ENCODE measurements at places on chromosomes 6 and 20.
A peak's percentile ranks its signal among the peaks of the same experiment; 100 is the strongest.

GRCh38 chr20:3751675-3752385, 15.7 kb downstream of the ADISSP start:
- DNase-seq, result peak; percentile 61

GRCh38 chr6:3776881-3777507, 25.5 kb upstream of the PXDC1 start:
- no peak for DNase-seq

- no peak for DNase-seq
Measured at GRCh38 chr6:35084511-35085203, 56.5 kb downstream of the TCP11 start.

- DNase-seq, result no peak
Measured at GRCh38 chr6:168448243-168448855, 7.4 kb downstream of the SMOC2 start.

DNA sequence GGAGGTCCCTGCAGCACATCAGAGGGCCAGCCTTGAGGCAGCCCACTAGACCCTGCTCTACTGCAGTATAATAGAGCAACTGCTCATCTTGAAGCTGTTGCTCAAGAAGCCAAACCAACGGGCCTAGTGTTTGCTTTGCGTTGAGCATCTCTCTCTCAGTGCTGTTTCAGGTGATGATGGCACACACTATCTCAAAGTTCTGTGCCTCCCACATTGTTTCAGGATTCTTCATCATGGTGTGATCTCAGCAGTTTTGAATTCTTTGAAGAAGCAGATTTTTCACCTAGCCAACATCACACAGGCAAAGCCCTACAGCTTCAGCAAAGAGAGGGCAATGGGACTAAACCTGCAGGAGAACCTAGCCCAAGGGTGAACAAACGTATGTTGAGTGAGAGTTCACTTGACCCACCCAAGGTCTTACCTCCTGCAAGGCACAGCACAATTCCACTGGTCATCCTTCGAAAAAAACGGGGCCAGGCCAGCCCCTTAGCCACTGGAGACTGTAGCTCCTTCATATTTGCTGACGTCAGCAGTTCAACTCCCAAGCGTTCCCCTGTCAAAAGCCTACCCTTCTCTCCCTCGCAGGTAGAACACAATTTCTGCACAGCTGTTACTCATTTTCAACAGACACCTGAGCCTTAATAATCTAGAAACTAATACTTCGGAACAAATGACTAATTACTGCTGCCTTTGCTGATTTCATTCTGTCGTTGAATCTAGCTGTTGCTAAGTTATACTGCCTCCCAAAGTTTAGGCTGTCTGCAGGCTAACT, 15.8 kb downstream of the MYB start:
- DNase-seq, result no peak

- DNase-seq, result no peak
Measured at GRCh38 chr20:9161311-9161710, 92.4 kb downstream of the PLCB4 start.

GRCh38 chr6:92753956-92754355, 665.4 kb downstream of the EPHA7 start:
- no peak for DNase-seq

- DNase-seq, result no peak
Measured at GRCh38 chr6:143673669-143674068, 4.1 kb upstream of the PHACTR2 start.

GRCh38 chr6:114131945-114132344, 161.0 kb upstream of the HDAC2 start:
- DNase-seq, result no peak

DNA sequence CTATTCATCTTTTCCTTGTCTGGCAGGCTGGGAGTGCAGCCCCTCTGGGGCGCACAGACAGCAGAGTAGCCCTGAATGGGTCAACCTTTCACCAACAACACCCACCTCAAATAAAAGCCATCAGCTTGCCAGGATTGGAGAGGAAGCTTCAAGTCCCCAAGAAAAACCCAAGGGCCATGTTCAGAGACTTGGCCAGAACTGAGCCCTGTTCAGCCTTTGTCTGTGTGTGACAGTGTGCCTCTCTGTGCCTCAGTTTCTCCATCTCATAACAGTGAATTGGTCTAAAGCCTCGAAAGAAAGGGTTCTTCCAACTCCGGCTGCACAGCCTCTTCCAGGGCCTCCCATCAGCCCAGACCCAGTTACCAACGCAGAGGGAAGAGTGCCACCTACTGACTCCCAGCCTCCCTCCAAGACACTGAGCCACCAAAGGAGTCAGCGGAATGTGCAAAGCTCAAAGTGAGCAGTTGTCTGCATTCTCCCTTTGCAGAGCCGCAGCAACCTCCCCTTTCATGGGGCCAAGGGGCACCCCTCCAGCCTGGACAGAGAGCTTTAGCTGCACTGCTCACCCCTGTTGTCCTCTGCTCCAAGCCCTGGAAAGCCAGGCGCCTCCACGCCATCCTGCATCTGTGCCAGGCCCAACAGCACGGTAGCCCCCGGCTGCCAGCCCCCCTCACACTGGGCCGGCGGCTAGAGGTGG, 82.7 kb upstream of the TOP1 start:
- peak; percentile 32 for DNase-seq

DNA sequence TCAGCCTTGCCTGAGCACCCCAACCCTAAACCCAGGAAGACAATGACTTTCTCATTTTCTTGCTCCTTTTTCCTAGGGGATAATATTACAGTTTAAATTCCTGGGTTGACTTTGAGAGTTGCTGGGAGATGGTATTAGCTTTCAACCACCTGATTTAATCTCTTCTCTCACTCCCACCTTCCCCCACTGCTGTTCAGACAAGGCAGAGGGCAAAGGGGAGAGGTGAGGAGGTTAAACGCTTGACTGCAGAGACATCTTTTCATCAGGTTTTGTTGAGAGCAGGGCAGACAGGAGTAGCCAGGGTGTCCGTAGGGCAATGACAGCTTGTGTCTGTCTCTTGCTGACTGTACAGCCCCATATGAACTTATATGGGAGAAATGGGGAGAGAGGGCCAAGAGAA, 811.2 kb downstream of the MAFB start:
- DNase-seq, result no peak

DNA sequence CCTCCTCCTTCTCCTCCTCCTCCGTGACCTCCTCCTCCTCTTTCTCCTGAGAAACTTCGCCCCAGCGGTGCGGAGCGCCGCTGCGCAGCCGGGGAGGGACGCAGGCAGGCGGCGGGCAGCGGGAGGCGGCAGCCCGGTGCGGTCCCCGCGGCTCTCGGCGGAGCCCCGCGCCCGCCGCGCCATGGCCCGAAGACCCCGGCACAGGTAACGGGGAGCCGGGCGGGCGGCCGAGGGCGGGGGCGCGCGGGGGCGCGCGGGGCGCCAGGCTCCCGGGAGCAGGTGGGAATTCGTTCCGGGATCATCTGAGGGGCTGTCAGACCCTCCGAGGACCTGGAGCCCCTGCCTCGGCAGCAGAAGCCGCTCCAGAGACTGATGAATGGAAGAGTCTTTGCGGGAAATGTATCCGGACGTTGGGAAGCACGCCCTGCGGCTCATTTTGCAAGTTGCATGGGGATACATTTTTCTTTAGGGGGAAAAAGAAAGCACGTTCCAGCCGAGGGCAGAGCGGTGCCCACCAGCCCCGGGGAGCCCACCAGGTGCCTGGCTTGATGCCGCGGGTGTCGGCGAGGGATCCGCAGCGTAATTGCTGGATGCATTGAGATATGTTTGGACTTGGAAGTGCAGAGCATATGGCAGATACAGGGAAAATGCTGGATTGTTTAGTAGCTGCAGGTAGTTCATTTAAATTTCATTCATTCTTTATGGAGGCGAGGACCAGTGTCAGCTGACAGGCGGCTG, 394 bp downstream of the MYB start:
- no peak for DNase-seq

DNA sequence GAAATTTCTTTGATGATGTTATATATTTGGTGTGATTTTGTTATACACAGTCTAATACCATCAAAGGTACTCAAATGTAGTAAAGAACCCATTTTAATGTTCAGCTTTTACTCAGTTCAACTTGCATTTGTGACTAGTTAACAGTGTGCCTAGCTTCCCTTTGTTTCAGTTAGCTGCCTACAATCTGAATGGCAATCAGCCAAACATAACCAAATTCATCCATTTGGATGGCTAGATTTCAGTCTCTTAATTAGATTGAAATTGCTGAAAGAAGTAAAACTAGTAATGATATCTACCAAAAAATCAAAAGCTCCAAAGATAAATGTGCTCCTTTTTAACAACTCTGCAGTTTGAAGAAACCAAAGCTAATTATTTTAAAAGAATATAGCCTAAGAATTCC, 6.9 kb downstream of the EPHA7 start:
- DNase-seq, result no peak

DNA sequence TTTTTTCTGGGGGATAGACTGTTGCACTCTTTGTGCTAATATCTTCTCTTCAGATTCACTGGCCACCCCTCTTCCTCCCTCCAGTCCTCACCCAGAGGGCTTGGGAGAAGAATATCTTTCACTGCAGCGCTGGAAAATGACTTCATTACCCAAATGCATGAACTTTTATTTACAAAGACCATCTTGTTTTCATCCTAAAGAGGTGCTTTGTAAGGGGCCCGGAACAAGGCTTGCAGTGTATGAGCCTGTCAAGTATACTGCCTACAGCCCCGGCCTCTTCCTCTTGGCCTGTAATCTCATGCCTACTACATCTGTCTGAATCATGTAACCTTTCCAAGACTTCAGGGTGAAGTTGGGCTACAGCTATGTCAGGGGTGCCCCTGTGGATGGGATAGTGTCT, 554 bp upstream of the LAMA4 start:
- DNase-seq, result no peak

DNA sequence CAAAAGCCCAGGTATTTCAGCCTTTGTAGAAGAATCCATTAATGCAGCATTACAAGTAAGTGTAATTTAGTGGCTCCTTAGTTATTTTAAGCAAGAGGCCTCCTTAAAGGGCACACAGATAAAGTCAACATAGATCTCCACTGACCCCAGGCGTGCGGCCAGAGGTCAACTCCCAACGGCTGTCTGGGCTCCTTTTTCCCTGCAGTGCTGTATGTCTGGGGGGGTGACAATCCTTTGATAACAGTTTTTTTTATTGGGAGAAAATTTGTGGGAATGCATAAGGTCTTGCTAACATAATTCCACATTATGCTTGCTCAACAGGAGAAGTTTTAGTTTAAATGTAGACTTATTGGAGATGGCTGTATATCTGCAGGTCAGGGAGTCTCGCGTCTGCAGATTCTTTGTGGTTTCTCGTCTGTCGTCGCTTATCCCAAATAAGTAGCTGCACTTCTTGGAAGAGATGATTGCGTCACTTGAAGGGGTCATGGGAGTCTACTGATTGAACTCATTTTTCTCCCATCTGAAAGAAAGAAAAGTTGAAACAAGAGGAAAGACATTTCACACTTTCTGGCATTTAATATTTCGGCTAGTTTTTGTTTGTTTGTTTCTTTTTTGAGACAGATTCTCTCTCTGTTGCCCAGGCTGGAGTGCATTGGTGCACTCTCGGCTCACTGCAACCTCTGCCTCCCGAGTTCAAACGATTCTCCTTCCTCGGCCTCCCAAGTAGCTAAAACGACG, 151.7 kb upstream of the AKAP12 start:
- DNase-seq, result peak; percentile 34

GRCh38 chr6:98380589-98380988, 453.8 kb upstream of the POU3F2 start:
- no peak for DNase-seq

DNA sequence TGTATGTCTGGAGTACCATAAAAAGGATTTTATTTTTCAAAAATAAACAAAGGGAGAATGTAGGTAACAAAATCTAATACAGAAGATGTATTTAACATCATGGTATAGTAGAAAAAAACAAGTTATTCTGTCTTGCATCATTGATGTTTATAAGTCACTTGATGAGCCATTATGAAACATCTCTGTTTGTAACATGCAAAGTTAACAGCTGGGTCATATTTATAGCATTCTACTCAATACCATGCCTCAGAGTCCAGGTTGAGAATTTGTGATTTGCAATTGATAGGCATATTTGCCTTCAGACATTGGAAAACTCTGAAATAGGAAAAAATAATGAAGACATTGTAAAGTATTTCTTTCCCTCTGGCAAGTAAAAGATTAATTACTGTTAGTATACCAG, 52.3 kb upstream of the IL20RA start:
- no peak for DNase-seq

- peak; percentile 90 for DNase-seq
Measured at GRCh38 chr6:43972913-43973300, 154.3 kb downstream of the MRPL14 start.

DNA sequence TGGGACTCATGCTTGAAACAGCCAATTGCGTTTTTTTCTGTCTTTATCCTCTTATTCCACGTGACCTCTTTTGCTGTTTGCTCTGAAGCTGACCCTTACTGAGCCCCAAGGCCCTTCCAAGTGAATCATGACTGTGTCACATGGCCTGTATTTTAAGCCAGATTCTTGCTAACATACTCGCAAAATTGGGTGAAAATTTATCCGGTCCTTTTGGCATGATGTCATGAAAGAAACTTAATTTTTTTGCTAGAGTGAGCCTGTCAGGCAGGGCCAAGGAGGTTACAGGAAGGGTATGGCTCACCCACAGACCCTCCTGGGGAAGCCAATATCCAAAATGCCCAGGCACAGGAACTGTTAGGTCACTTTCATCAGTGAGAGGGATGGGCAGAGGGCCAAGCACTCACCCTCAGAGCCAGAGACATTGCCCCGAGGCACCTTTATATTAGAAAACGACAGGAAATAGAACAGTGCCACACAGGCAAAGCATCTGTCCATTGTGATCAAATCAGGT, 296.7 kb downstream of the CDH26 start:
- DNase-seq, result no peak

DNA sequence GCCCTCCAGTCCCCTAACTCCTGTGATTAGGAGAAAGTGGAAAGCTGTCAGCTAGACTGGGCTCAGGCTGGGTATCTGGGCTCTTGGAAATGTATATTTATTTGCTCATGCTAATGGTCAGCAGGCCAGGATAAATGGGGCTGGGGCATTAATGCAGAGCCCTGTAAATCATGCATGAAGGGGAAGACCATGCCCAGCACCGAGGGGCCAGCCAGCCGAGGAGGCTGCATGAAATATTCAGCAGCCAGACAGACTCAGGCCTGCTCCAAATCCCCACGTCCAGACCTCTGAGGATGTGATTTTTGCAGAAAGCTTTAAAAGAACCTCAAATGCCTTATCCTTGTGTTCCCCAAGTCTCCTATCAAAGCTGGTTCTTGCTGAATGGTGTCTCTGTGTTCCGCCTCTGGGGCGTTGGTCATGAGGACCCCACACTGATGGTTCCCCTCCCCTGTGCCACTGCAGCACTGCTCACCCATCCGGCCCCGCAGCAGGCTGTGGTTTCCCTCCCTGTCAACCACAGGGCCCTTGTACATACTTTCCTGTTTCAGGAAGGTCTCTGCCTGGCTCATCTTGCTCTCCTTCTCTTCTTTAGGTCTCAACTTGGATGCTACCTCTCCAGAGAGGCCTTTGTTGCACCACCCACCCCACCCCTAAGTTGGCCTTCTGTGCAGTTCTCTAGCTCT, 358.4 kb downstream of the CDH26 start:
- no peak for DNase-seq

DNA sequence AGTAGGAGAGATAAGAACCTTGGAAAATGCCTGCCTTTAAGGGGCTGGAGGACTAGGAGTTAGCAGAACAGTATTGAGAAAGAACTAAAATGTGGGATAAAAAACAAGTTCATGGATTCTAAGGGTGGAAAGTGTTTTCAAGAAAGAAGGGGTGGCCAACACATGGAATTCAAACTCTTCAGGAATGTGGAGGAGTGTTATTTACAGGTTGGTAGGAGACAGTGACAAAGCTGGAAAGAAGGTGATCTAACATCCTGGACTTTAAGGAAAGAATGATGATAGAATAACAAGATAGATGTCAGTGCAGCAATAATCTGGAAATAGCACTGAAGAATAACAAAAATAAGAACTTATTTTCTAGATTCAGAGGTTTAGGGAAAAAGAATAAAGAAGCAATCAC, 54.0 kb upstream of the TNFRSF21 start:
- DNase-seq, result no peak

All from body of pancreas (tissue), 4 donors.